Renal cortex interstitium (tissue), 15 donors: ENCODE measurements at places on chromosomes 4 and X.

DNA sequence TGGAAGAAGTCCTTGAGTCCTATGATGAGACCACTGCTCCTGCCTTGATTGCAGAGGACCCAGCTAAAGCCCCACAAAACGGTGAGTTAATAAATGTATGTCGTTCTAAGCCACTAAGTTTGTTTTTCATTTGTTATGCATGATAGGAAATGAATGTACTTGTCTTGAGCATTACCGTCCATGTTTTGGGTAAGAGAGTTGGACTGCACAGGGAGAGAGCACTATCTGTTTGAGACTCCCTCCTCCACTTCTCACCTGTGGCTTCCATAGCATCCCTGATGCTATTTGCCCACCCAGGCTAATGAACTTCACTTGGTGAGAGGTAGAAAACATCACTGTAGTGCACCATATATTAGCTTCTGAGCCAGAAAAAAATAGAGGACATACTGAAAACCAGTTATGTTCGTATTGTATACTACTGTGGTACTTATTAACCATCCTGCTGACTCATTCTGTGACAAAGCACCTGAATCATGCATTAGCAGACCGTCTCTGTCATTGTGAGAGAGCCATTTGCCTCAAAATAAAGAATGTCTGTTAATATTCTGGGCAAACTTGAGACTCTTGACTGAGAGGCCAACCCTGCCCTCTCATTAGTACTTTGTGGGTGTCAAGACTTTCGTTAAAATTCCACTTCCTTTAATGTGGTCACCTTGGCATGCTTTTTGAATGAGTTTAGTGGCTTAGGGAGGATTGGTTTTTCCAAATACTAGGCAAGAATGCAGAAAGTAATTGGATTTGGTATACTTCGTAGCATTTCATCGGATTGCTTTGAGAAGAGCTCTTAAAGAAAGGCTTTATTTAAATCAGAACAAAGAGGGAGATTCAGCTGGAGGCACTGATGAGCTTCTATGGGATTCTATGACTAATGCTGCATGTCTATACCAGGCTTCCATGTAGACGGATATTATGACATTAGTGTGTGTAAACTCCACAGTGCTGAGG lies 99.3 kb upstream of the GRPR start:
- no peak for DNase-seq

- DNase-seq, result no peak
Observed at GRCh38 chrX:138073626-138074025, 507.7 kb downstream of the ZIC3 start.

GRCh38 chr4:76950956-76951671 lies 1.6 kb downstream of the SEPTIN11 start:
- DNase-seq, result no peak

GRCh38 chr4:89998469-89999011 lies 103.9 kb downstream of the MMRN1 start:
- DNase-seq, result no peak

GRCh38 chrX:119497185-119497584 lies 28.9 kb downstream of the SLC25A5 start:
- no peak for DNase-seq

GRCh38 chr4:14110407-14110806 lies 482.9 kb upstream of the BOD1L1 start:
- no peak for DNase-seq

DNA sequence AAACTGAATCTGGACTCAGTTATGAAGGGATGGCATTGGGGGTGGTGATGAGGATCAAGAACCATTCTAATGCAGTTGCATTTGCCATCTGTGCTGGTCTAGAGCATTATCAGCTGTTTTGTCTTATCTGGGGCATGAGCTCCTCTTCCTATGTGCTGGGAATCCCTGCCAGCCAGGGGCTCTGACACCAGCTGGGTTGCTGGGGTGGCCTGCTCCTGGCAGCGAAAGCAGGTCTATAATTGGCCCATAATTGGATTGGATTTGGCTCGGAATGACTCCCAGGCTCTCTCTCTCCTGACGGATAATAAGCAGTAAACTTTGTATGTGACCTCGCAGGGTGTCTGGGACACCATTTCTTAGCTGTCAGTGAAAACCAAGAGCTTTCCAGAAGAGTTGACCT lies 34.1 kb downstream of the SMPX start:
- no peak for DNase-seq
